ENCODE measurements at places on chromosomes 3 and 15.
A peak's percentile ranks its signal among the peaks of the same experiment; 100 is the strongest.

DNA sequence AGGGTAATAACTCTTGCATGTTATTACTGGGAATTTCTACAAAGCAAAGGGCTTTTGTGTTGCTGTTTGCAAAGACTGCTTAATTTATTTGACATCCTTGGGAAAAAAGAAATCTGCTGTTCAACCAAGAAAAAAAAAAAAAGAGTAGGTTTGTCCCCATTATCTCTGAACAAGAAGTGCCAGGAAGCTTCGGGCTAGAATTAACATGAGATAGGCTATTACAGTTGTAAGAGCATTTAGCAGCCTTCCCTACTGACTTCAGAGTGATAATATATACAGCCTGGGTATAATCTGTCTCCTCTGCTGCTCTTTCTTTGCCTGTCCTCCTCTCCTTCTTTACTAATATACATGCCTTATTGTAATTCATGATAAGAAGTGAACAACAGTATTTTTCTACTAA is 23.3 kb upstream of the CHMP2B start:
- DNase-seq = no peak

DNA sequence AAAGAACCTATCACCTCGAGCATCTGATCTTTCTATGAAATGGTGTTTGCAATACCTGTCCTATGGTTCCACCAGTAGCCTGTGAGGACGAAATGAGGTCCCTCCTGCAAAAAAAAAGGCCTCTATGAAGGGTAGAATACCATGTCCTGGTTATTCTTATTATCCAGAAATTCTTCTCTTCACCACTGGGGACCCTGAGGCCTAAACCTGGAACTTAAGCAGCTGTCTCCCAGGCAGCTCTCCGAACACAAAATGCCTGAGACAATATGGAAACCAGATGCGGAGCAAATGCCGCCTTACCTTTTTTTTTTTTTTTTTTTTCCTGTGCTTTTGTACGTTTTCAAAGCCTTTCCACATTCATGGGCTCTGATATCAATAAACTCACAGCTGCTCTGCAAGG is 62.1 kb upstream of the WNT5A start:
- peak; percentile 60 for DNase-seq

DNA sequence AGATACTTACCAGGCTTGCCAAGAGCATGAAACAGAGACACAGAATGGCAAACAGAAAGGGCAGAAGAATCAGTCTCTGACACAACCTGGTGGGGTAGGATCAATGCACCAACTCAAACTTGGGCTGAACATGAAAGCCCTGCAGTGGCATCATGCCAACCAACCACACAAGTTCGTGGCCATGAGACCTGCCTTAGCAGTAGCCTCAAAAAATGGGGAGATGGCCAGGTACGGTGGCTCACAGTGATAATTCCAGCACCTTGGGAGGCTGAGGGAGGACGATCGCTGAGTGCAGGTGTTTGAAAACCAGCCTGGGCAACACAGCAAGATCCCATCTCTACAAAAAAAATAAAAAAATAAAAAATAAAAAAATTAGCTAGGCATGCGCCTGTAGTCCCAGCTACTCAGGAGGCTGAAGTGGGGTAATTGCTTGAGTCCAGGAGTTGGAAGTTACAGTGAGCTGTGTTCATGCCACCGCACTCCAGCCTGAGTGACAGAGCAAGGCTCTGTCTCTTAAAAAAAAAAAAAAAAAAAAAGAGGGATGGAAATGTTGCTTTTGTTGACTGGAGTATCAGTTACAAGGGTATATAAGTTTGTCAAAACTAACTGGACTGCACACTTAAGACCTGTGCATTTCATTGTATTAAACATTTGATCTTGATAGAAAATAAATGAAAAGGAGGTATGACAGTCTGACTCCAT is 93.4 kb downstream of the XXYLT1 start:
- DNase-seq = no peak

DNA sequence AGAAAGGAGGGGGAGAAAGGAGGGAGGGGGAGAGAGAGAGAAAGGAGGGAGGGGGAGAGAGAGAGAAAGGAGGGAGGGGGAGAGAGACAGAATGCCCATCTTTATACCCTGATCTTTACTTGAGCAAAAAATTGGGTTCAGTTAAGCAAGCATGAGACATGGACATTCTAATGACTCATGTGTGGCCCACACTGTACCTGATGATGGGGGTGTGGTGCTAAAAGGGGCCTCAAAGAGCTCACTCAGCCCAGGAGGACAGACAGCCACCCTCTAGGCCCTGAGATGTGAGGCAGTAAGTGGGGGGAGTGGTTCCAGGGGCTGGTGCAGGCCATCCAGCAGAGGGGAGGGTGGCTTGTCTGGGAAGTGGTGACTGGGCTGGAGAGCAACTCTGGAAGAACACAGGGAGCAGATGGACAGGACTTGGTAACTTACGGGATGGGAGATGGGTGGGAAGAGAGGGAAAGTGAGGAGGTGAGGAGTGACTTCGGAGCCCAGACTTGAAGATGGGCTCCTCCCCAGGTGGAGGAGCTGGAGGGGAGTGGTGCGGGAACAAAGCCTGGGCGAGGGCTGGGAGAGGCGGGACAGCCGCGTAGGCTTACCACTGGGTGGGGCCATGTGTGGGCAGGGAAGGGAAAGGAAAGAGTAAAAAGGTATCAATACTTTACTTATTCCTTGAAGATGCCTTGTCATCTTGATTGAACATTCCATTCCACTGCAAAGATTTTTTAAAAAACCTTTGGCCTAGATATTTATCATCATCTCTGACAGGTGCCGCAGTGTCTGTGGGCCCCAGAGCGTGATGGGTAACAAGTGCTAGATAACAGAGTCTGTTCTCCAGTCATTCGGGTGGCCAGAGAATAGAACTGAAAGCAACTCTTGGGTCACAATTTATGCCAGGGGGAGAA is 32.3 kb downstream of the TSPAN3 start:
- no peak for DNase-seq

GRCh38 chr15:87707566-87708130 is 548.9 kb downstream of the NTRK3 start:
- DNase-seq = no peak

DNA sequence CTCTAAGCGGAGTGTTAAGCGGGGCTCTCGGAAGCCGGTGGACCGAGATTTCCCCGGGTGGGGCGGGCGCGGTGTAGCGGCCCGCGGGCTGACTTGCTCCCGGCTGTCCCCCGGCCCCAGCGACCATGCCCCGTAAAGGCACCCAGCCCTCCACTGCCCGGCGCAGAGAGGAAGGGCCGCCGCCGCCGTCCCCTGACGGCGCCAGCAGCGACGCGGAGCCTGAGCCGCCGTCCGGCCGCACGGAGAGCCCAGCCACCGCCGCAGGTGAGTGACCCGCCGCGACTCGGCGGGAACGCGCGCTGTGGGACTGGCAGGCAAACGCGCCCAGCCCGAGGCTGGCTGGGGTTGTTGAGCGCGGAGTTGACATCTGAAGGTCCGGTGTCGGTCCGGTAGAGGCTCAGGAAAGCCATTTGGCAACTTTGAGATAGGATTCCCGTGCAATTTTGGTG is 1.3 kb downstream of the SMC4 start:
- DNase-seq = no peak

DNA sequence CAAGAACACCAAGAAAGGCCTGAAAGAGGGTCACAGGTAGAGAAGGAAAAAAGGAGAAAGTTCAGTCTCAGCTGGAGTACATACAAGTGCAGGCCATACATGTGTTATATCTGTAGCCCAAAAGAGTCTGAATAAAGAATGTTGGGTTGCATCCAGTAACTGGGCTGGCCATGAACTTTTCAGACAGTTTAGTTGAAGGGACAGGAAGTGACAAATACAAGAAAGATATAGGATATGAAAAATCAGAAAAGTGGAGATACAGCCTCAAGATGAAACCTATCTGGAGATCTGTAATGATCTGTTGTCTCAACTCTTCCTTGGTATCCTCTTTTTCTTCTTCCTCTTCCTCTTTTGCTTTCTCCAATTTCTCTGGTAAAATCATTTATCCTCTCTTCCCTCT is 671.7 kb downstream of the MECOM start:
- no peak for DNase-seq

GRCh38 chr15:31501536-31502157 is 175.0 kb downstream of the KLF13 start:
- no peak for DNase-seq

GRCh38 chr3:84194029-84194428 is 764.8 kb upstream of the CADM2 start:
- no peak for DNase-seq

GRCh38 chr3:59818919-59819300 is 769.1 kb upstream of the CFAP20DC start:
- no peak for DNase-seq

- no peak for DNase-seq
Measured at GRCh38 chr3:26515351-26515750, 107.2 kb upstream of the LRRC3B start.

DNA sequence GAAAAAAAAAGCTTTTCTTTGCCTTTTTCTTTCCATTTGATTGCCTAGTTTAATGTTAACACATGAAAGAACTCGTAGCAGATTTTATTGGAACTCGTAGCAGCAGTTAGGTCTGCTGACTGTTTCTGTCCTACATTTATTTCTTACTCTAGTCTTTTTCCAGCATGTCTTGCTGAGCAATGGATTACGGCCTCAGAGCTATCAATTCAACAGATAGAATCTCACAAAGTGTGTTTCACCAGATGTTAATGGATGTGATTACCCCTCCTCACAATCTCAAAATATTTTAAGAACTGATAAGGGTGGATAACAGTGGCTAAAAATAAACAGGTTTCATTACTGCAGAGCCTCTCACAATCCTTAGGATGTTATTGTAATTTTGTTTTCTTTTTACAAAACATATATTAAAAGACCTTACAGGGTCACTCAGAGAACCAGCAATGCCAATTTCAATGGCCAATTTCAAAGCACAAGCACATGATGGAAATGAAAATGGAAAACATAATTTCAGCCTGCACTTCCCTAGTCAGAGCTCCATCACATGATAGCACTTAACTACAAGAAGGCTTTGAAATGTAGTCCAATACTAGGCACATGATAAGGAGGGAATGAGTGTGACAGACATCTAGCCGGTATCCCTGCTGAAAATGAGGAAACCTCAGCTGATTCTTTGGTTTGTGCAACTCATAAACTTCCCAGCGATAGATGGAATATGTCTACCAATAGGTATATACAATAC is 838.1 kb upstream of the SEMA6D start:
- DNase-seq = no peak

DNA sequence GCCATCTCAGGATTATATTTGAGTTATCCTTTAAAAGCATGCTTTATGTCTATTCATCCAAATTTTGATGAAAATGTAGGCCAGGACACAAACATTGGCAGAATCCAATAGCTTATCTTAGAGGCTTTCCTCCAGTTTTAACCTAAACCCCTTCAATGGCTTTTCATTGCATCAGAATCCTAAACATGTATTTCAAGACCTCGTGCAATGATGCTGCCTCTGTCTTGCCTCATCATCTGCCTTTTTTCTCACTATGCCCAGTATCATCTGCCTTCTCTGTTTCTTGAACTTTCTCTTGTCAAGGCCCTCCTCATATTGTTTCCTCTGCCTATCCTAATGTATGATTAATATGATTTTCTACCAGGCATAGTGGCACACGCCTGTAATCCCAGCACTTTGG is 76.1 kb upstream of the MAP4 start:
- no peak for DNase-seq

DNA sequence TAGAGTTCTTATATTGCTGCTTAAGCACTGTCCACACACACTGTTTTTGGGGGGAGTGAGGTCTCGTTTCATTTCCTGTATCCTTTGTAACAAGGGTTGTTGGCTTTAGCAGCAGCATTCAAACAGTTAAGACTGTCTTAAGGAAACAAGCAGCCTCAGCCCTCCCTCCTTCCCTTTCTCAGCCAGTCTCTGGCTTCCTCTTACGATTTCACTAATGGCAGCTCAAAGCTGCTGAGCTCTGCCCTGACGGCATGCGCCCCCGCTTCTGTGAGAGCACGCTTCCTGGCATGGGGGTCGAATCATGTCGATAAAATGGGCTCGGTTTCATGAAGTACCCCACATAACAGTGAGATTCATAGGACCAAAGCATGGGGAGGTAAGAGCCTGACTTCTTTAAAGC is 105.0 kb downstream of the KLHL25 start:
- peak; percentile 12 for DNase-seq

GRCh38 chr3:12681089-12681942 is 17.4 kb upstream of the RAF1 start:
- DNase-seq = no peak

DNA sequence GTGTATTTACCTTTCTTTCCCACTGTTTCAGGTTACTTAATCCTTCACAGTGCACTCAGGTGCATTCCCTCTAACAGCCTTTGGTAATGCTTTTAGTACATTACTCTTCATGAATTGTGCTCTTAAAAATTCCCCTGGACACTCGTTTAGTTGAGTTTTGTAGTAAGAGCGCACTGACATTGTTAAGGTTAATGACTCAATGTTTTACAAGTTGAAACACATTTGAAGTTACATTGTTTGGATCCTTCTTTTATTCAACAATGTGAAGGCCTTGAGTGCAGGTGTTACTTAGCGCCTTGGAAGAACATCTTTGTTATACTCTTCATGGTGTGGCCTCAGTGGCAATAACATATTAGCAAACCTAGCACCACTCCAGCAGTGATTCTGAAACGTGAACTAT is 739.6 kb downstream of the NAALADL2 start:
- no peak for DNase-seq

DNA sequence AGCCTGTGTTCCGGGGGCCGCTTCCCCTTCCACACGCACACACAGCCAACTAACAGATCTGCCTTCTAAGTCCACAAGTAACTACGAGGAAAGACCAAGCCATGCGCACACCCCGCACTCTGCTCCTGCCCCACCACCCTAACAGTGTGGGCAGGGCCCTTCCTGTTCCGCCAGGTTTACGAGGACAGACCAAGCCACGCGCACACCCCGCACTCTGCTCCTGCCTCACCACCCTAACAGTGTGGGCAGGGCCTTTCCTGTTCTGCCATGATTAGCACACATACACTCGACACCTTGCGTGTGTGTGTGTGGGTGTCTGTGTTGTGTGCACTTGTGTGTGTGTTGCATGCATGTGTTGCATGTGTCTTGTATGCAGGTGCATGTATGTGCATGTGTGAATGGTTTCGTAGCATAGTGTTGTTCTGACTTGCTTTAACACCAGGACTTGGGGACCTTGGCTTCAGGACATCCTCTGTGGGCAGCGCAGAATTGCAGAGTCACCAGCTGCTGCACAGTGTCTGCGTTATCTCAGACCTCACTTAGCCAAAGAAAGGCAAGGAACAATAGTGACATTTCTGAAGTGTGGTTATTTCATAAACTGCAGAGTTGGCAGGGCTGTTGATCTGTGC is 114.4 kb downstream of the CHSY1 start:
- no peak for DNase-seq

DNA sequence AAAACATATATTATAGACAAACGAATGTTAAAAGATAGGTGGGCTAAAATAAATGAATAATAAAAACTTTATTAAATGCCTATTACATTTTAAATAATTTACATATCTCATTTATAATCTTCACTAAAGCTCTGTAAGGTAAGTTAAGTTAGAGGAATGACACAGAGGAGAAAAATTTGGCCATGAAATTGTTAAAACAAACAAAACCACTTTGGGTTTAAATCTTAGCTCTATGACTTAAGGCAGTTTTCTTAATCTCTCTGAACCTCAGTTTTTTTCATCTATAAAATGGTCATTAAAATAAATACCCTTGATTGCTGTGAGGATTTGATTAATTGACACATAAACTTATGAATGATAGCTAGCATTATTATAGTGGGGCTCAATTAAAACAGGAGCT is 404.8 kb upstream of the ATP11B start:
- no peak for DNase-seq

Data from fibroblast of skin of scalp (primary cell).